ENCODE measurements at places on chromosomes 12 and 14.

DNA sequence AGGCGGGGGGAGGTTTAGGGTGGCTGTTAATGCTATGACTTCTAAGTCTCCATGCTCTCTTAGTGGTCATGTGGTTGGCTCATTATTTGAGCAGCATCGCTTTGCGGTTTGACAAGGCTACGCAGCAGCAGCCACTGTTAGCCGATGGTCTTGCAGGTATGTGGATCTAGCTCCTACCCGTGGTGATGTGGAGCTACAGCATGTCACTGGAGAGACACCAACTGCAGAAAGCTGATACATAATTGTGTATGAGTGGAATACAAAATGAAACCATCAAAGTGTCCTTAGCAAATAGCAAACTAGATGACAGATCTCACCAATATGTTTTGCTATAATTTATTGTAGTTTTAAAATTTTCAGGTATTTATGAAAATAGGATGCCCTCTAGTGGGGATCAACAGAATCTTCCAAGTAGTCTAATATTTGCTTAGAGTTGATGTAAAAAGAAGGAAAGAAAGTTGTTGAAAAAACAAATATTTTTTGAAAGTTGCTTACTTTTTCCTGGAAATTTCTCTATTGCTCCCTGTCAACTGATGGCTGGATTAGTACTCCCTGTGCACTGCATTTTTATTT is 94.9 kb downstream of the NAV3 start:
- DNase-seq: peak; percentile 40

DNA sequence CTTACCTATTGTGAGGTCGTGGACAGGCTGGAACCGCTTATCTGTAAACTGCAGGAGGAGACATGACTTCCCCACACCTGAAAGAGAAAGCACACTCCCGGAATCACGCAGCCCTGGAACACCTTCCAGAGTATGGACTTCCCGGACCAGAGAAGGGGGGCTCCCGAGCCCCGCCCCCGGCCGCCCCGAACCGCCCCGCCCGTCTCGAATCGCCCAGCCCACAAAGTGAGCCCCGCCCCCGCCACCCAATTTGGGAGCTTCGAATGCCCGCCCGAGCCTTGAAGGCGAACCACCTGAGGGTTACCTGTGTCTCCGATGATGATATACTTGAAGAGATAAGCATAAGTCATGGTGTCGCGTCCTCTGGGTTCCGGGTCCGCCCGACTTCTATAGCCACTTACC is 235 bp downstream of the RAB2B start:
- no peak for DNase-seq

DNA sequence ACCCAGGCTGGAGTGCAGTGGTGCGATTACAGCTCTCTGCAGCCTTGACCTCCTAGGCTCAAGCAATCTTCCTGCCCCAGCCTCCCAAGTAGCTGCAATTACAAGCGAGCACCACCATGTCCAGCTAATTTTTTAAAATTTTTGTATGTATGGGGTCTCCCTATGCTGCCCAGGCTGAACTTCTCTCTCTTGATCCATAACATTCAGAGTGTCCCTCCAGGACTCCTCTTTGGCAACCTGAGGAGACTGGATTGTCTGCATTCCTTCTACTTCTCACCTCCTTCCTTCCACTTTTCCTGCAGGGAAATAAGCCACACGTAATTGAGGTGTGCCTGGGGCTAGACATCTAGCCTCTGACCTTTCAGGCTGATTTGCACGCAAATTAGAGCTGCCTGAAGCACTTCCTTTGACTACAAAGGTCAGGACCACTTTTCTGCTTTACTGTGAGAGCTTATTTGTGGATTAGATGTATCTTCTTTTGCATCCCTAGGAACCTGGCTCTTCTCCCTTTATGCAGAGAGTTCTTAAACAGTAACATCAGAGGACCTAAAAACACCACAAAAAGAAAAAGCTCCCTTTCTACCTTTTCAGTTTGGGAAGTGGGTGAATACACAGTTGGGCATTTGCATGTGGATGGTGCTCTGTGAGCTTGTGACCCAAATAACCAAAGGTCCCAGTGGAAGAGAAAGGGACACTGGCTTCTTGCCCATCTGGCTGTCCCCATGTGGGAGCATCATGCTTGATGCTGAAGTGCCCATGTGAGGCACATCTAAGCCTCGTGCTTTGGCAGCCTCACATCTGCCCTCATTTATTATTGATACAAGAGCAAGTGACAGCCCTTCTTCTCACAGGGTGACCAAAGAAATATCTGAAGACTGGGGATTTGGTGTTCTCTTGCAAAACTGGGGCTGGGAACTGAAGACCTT is 33.5 kb downstream of the PYGL start:
- no peak for DNase-seq

GRCh38 chr12:119202544-119202943 is 23.8 kb downstream of the HSPB8 start:
- no peak for DNase-seq

DNA sequence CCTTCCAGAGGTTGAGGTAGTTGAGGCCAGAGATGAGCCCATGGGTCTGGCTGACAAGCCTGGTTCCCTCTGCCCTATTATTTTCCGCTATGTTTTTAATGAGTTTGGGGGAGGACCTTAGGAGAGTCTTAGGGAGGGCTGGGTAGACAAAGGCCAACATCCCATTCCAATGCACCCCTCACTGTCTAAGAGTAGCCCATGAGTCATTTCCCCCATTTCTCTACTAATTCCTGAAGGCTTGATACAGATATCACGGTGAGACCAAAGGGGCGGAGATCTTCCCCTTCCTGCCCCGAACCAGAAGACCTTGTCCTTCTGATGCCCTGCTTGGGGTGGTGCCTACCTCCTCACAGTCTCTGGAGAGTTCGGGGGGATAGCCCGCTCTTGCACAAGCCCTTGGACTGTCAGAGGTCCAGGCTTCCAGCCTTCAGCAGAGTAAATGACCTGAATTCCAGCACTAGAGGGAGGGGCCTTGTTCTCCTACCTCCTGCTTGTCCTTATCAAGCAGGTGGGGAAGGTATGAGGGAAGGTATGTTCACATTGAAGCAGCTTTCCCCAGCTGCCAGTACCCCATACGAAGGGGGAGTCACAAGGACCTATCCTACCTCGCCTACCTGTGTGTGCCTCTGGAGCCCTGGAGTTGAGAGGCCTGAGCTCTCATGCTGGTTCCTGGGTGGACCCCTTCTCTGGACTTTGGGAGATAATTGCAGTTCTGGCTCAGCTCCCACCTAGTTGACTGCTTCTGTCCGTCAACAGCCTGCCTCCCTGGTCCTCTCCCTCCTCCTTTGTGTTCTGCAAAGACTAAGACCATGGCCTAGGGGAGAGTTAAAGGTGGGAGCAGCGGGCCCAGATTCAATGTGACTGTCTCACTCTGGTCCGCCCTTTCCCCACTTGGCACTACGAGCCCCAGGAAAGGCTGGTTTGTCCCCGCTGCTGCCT is 3.7 kb downstream of the PSMB11 start:
- no peak for DNase-seq

GRCh38 chr14:21525962-21526671 is at the start of gene SALL2:
Gene SALL2 (minus strand): TSS chr14:21526346. CDS start chr14:21526127, 219 bp downstream.
- peak; percentile 78 for DNase-seq

DNA sequence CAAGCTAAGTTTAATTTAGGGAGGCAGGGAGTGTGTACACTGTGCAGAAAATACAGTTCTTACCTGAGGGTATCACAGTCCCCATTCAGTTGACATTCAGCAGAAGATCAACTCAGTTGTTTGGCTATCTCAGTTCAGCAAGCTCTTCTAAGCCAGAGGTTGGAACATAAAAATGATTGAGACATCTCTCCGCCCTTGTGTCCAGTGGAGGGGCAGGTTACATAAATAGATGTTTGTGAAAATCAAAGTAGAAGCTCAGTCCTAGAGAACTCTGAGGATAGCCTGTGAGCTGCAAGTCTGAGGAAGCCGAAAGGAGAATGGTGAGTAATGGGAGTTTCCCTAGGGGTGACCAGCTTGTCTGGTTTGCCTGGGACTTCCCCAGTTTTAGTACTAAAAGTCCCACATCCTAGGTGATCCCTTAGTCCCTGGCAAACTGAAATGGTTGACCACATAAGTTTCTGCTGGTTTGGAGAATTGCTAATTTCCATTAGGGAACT is 251.4 kb upstream of the ATP2B1 start:
- peak; percentile 54 for DNase-seq

DNA sequence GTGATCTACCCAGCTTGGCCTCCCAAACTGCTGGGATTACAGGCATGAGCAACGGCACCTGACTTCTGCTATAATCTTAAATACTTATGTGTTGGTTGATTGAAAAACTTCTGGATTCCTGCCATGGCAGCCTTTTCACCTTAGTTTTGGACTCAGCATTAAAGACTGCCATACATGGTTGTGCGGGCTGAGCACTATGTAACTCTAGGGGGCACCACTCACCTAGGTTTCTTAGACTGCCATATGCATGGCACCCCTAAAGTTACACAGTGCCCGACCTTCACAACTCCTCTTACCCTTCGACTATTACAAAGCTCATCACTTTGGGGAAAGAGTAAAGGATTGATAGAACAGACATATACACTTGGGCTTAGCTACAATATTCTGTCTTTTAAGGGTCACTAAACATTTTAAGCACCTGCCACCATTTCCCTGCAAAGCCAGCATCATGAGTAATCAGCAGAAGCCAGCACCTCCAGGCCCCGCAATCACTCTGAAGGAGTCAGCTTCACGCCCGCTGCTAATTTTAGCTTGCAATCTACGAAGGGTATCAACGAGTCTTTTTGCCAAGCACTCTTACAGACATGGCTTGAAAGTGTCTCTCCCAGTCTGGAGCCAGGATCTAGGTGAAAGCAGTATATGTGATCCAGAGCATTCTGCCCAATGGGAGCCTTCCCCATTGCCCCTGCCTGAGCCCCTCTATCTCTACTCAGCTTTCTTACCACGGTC is 59.8 kb downstream of the SUDS3 start:
- peak; percentile 14 for DNase-seq

- DNase-seq: no peak
These were observed 21.9 kb upstream of the CHPT1 start for GRCh38 chr12:101675555-101675954.

DNA sequence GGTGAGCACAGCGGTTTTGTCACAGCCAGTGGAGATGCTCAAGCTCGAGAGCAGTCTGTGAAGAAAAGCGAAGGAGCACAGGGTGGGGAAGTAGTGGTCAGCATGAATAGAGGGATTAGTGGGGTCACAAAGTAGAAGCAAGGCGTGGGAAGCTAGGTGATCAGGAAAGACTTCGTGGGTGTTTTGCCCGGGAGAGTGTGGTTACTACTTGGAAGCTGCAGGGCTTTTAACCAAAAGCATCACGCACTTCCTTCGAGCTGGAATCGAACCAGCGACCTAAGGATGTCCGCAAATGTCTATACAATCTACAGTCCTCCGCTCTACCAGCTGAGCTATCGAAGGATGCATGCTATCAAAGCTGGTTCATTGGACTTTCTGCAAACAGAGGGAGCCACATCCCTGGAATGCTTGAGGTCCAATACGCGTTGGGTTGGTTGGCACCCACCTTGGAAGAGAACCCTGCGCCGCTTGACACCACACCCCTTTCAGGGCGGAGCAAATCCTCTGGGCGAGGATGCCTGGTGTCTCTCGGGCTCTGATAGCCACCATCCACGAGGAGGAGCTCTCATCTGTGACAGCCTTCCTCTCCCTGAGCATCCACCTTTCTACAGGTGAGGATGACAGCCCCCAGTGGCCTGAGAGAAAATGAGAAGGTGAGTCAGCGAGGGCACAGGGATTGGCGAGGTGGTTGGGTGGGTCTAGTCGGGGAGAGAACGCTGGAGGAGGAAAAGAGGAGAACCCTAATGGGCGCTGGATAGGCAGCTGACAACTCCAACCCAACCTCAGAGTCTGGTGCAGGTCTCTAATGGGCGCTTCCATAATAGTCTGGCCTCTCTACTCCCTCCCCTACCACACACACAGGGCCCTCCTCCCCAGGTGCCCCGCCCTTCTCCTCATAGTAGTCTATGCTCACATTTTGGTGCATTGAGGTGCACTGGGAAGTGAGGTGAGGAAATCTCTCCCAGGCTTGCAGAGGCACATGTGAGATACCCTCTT is 16.0 kb upstream of the OR6S1 start:
- no peak for DNase-seq

DNA sequence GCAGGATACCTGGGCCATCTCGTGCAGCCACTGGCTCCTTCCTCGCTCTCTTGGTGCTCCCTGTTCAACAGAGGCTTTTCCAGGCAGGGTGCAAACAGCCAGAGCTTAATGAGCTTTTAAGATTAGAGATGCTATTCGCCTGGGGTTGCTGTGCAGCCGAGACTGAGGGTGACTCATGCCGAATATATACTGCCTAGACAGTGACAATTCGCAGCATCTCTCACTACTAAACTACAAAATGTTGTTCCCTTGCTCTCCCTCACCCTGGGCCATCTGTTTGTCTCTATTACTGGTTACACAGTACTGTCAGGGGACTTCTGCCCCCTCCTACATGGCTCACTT is 26.0 kb upstream of the TESC start:
- DNase-seq: no peak

DNA sequence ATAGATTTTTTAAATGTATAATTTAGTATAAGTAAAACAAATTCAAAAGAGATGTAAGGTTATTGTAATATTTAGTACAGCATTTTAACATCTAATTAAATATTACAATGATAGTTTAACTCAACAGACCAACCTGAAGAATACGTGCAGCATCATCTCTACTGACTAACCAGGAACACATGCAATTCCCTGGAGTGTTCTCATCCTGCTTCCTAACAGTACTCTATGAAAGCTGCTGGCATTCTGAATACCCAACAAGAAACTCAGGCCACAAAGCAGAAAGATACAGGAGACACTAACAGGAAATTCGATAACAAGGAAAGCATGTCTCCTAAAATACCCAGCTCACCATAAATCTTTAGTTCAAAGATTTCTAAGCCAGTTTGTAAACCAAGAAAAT is 58.3 kb downstream of the CEP83 start:
- no peak for DNase-seq

DNA sequence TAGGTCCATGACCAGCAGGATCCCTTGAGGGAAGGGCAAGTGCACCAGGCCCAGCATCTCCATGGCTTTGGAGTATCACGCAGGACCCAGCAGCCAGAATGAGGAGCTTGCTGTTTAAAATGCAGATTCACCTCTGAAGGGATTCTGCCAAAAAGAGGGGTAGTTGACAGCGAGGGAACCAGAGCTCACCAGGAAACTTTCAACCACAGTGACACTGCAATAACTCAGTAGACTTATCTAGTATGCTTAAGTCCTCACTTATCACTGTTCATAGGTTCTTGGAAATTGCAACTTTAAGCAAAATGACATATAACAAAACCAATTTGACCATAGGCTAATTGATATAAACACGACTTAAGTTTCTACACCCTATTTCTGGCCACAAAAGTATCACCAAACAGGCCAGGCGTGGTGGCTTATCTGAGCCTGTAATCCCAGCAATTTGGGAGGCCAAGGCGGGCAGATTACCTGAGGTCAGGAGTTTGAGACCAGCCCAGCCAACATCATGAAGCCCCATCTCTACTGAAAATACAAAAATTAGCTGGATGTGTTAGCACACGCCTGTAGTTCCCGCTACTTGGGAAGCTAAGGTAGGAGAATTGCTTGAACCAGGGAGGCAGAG is 21.4 kb upstream of the CKAP4 start:
- DNase-seq: no peak

DNA sequence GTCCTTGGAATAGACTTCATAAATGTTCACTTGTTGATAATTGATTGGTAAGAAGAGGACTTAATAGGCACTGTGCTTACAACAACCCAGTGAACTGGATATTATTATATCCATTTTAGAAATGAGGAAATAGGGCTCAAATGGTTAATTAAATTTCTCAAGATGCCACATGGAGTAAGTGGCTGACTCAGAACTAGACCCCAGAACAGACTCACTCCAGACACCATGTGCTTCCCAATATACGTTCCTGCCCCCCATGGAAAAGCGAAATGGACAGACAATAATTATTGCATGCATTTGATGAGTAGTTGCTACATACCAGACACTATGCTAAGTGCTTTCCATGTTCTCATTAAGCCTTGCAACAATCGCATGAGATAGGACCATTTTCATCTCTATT is 895 bp upstream of the ANKS1B start:
- no peak for DNase-seq
